ENCODE measurements at places on chromosomes 7 and 10.

GRCh38 chr10:117239721-117240620, 943 bp upstream of the SLC18A2 start:
- no peak for DNase-seq

- no peak for DNase-seq
Measured at GRCh38 chr7:122622682-122623081, 76.2 kb downstream of the RNF133 start.

- no peak for DNase-seq
Measured at GRCh38 chr7:99108613-99109012, 35.3 kb downstream of the SMURF1 start.

DNA sequence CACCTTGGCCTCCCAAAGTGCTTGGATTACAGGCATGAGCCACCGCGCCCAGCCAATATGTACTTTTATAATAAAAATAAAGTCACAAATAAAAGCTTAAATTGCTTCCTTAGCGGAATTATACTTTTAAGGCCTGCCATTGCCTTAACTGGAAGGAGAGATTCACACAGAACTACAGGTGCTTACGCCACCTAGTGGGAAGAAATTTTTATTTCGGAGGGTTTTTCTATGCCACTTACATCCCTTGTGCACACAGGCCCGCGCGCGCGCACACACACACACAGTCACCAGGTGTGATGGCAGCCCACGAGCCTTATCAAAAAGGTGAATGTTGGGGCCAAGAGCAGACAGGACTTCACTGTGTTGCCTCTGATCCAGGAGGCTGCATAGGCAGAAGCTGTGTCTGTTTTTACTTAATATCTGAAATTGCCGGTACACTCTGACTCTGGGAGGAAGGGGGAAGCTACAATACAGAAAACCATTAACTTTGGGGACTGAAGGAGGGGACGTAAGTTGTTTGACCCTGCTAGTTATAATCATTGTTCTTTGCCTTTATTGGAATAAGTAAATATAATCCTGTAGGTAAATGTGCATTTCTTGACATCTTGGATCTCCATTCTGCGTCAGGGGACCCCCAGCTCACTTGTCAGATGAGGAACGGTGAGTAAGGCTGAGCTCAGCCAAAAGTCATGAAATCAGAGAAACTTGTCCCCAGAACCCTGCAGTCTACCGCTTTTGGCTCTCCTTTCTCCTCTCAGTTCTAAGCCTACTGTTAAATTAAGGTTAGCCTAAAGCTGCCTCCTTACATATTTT, 87.1 kb downstream of the SLC16A9 start:
- peak; percentile 4 for DNase-seq

- no peak for DNase-seq
Measured at GRCh38 chr7:7978860-7979259, 10.3 kb downstream of the GLCCI1 start.

- DNase-seq = no peak
Measured at GRCh38 chr7:105249216-105249615, 139.5 kb downstream of the SRPK2 start.

- DNase-seq = no peak
Measured at GRCh38 chr7:98727146-98727709, 110.1 kb downstream of the NPTX2 start.

DNA sequence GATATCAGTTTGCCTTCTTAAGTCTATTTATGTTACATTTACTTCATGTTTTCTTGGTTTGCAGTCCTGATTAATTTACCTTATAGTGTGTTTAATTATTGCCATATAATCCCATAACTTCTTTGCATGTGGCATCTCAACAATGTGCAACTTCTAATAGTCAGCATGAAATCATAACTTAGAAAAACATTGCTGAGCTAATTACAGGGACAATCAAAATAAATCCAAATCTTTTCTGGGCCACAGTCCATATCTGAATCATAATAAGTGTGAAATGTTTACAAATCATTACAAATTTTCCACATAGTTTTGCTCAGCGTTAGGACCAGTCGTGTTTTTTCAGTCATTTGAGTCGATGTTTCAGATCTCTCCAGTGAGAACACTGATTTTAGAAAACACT, 29.1 kb upstream of the CABCOCO1 start:
- DNase-seq = no peak

GRCh38 chr10:122239578-122240257, 31.4 kb upstream of the BTBD16 start:
- no peak for DNase-seq

GRCh38 chr7:74294191-74294998, 5.2 kb downstream of the CLIP2 start:
- DNase-seq = no peak

GRCh38 chr7:115332691-115333090, 410.8 kb downstream of the MDFIC start:
- no peak for DNase-seq

- peak; percentile 27 for DNase-seq
Measured at GRCh38 chr7:20797042-20797461, 10.4 kb upstream of the SP8 start.

DNA sequence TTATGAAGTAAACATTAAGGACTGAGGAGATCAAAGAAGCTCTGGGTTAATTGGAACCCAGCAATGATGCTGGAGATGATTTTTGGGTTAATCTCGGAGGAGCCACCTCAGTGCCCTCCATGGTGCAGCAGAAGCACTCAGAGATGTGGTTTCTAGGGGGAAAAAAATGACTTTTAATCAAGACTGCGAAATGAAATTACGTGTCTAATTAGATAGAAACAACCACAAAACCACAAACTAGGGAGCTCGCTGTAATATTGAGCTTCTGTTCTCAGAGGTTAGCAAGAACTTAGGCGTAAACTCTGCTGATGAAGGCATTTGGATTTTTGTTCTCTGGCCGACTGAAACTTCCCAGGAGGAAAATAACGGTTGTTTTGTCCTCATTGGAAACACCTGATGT, 319.0 kb downstream of the GRID1 start:
- DNase-seq = no peak

DNA sequence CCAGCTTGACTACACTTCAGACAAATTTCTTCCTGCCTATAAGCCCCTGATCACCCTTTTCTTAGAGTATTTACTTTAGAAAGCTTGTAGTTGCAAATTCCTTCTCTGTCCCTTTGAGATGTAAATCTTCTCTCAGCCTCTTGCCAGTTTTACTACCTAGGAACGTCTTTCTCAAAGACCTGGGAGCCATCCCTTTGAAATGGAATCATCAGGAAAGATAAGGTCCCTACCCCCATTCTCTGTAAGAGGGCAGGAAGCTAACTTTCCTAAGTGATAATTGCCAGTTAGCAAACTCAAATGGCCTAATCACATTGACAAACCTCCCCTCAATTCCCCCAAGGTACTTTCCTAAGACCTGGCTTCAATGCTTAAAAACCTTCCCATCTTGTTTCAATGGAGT, 304.5 kb downstream of the MDFIC start:
- DNase-seq = no peak

- no peak for DNase-seq
Measured at GRCh38 chr10:53356616-53357349, 584.2 kb upstream of the MBL2 start.

- DNase-seq = no peak
Measured at GRCh38 chr10:33546031-33546430, 211.6 kb upstream of the NRP1 start.

DNA sequence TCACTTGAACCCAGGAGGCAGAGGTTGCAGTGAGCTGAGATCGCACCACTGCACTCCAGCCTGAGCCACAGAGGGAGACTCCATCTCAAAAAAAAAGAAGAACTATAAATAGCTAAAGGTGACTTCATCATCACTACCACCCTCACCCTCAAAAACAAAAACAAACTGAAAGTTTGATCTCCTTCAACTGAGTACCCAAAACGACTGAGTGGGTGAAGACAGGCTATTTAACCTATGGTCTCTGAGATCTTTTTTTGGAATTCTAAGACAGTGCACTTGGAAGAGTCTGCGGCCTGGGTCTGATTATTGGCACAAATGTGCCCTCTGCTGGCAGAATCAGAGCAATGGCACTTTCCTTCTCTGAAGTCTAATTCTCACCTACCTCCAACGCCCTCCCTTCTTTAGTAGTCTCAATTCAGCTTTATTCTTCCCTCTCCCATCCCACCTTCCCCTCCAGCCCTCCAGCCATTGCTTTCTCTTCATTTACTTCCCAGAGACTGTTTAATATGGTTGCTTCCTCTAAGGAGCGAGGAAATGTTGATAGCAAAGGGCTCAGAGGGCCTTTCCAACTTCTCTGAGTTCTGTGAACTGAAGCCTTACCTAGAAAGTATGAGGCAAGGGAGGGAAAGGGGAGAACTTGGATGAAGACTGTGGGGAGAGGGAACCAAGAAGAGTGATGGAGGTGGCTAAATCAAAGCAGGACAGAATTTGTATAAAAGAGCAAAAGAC, 2.9 kb upstream of the MYOZ1 start:
- peak; percentile 14 for DNase-seq

DNA sequence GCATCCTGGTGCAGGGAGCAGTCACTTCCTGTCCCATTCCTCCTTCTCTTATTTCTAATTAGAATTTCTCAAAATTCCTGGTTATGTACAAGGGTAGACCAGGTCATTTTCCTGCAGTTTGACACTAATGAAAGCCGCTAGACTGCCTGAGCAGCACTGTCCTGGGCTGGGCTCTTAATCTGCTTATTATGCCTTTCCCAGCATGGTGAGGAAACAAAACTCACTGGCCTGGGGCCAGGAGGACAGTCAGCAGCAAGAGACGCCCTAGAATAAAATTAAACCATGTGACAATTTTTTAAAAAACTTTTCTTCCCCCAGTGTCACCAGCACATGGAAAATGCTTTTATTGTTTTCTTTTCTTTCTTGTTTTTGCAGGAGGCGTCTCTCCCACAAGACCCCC, 647.5 kb downstream of the TYW1 start:
- DNase-seq = no peak

DNA sequence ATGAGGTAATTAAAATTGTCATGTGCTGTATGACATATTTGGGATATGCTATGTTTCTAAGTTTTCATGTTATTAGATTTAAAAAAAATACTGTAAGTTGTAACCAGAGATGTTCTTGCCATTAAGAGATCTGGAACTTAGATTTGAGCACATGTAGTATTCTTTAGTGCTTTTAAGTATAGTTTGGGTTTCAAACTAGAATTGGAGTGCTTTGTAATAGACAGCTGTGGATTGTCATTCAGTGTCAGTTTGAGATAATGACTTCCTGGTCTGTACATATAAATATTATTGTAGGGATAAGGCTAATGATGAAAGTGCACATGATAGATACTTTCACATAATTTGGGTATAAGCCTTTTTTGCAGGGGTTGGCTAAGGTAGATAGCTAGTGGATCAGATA, 936.2 kb downstream of the CNTNAP2 start:
- DNase-seq = no peak

DNA sequence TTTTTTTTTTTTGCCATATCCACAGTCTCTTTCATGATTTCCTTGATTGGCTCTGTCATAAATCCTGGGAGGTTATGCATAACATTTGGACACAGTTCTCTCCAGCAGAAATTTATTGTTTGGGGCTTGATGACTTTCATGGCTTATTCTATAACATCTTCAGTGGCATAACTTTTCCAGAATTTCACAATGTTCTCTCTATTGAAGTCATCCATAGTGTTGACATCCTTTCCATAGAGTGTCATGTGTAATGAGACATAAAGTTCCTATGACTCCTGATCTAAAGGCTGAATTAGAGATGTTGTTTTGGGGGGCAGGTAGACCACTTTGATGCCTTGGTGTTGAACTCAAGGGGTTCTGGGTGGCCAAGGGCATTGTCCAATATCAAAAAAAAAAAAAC, 36.7 kb upstream of the STK17A start:
- DNase-seq = no peak

DNA sequence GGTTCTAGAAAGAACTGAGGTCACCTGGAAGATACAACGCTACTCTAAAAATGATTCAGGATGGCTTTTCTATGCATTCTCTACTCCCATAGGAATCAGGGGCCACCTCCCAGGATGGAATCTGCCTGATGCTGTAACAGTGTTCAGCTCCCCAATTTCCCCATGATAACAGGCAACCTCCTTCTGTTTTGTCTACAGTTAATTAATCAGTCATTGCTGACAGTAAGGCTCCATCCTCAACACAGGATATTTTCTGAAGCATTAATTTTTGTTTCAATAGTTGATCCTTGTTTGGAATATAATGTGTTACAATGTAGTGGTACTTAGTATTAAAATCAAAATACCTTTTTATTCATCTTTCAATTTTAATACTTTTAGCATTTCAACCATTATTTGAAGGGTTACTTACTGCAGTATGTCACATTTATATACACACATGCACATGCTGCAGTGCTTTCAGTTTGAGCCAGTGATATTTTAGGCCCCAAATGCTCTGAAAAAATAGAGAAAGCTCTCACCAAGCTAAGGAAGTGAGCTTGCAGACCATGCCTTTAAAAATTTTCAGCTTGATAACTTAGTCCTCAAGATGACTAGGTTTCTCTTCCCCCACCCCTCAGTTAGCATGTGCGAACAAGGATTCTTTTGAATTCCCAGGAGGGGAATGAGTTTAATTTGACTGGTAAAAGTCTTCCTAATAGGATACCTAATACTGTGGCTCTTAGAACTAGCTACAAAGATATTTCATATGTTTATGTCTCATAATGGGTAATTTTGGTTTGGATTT, 592 bp upstream of the PIK3CG start:
- DNase-seq = no peak

GRCh38 chr10:43843321-43844101, 194.8 kb upstream of the ZNF32 start:
- DNase-seq = no peak

GRCh38 chr7:112009081-112009480, 197.1 kb downstream of the DOCK4 start:
- DNase-seq = no peak

DNA sequence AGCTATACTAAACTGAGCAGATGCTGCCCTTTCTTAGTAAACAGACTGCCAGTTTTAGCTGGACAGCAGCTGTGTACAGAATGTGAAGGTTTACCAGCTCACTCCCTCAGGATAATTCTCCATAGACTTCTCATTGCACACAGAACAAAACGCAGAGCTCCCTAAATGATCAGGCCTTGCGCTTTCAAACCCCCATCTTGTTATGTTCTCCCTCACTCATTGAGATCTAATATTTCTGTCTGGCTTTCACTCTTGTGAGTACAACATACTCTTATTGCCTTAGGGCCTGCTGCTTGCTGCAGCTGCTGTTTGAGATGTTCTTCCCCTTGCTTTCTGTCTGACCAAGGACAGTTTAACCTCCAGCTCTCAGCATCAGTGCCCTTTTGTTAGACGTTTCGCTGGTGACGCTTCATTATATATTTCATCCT, 17.3 kb downstream of the VWDE start:
- DNase-seq = peak; percentile 55

DNA sequence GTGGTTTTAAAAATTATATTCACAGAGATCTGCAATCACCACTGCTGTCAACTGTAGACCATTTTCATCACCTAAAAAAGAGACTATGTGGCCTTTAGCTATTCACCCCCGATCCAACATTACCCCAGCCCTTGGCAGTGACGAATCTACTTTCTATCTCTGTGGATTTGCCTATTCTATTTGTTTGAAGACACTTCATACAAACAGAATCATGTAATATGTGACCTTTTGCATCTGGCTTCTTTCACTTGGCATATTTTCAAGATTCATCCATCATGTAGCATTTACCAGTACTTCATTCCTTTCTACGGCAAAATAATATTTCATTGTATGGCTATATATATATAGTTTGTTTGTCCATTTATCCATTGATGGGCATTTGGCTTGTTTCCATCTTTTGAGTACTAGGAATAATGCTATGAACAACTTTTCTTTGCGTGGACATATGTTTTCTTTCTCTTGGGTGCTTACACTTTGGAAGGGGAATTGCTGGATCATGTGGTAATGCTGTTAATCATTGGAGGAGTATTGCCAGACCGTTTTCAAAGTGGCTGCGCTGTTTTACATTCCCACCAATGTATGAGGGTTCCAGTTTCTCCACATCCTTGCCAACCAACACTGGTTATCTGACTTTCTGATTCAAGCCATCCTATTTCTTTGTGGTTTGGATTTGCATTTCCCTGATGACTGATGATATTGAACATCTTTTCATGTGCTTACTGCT, 22.3 kb downstream of the ADAMTS14 start:
- no peak for DNase-seq
